ENCODE measurements at places on chromosomes 2 and 18. TPM values are rescaled to one million over a fixed set of nuclear protein-coding genes. Genes with fewer than 3 reads are reported as not detected.

DNA sequence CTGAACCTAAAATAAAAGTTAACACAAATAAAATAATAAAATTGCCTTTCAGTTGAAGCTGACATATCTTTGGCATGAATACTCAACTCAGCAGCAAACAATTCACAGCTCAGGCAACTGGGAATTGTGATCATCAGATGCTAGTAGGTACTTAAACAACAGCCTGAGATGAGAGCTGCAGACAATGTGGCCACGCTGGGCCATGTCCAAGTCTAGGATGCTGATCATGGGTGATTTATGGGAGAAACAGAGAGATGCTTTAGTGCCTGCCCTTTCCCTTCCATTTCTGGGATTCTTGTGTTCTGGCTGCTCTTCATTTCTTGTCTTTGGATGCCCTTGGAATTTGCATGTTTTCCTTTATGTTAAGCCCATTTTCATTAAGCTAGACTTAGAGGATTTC lies 212.4 kb upstream of the CWC22 start:
- no peak for DNase-seq

- DNase-seq, result no peak
These were observed 15.3 kb upstream of the UGT1A9 start for GRCh38 chr2:233656443-233656842.

GRCh38 chr18:57559314-57559713 lies 27.2 kb downstream of the FECH start:
- DNase-seq, result no peak

DNA sequence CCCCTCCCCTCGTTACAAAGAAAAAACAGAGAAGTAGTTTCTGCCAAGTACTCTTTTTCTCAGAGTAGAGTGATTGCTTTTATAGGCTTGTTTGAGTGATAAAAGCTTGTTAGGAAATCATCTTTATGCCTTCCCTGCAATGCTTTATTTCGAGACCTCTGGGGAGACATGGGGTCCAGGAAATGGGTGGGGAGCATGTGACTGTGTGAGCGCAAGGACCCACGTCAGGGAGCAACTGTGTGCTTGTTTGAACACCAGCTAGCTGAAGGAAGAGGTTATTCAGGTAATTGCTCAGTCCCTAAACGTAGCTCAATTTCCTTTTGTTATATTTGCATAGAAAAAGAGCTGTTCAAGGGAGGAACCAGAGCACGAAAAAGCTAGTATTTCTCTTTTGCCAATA lies 187.3 kb downstream of the FAM210A start:
- DNase-seq, result no peak

Gene CCDC141
- 2.2 TPM for total RNA-seq

GRCh38 chr2:209933499-209934483 lies 68.6 kb upstream of the RPE start:
- no peak for DNase-seq

DNA sequence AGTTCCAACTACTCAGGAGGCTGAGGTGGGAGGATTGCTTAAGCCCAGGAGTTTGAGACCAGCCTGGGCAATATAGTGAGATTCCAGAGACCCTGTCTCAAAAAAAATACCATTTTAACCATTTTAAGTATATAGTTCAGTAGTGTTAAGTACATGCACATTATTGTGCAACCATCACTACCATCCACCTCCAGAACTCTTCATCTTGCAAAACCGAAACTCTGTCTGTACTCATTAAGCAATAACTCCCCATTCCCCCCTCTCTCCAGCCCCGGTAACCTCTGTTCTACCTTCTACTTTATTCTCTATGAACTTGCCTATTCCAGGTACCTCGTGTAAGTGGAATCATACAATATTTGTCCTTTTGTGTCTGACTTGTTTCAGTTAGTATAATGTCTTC lies 86.4 kb downstream of the GFPT1 start:
- no peak for DNase-seq

GRCh38 chr2:138030459-138030858 lies 66.2 kb downstream of the HNMT start:
- DNase-seq, result no peak

- no peak for DNase-seq
These were observed 21.4 kb upstream of the PLEKHM3 start for GRCh38 chr2:208046686-208047085.

Measured in breast epithelium (tissue), 4 donors.